NCI-H345 (cell line): ENCODE measurements at places on chromosomes 11 and 22.

DNA sequence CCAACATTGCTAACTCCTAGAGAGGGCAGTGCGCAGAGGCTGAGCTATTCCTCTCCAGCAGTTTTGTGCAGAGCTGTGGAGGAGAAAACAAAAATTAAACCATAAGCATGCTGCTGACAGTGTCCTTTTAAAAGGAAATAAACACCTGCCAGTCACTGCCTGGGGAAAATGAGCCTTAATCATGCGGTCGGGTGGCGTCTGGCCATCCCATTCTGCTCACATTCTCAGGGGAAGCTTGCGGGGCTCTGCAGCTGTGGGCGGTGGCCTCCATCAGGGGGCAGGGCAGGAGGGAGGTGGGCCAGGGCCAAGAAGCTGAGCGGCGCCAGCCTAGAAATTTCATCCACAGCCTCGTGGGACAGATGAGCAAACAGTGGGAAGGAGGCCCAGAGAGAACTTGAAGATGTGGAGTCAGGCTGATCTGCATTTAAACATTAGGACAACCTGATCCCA, 71.0 kb upstream of the TP53I11 start:
- DNase-seq, result no peak

DNA sequence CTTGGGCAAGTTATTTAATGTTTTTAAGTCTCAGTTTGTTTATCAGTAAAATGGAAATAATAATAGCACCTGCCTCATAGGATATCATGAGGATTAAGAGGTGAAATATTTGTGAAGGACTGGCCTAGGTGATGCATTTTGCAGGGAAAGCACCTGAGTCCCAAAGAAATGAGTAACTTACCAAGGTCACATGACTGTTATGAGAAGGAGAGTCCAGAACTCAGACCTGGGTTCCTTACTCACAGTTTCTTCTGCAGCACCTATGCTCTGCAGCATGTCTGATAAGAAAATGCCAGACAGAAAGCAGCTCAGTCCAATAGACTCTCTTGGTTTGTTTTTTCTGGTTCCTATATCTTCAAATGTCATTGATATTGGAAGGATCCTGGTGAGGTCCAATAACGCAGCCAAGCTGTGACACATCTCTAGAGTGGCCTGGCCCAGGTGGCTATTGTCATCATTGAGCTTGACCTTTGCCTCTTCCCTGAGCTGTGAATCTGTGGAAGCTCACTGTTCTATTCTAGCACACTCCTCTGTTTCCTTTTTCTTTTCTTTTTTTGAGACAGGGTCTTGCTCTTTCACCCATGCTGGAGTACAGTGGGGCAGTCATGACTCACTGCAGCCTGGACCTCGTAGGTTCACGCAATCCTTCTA, 174.7 kb upstream of the NAV2 start:
- no peak for DNase-seq

DNA sequence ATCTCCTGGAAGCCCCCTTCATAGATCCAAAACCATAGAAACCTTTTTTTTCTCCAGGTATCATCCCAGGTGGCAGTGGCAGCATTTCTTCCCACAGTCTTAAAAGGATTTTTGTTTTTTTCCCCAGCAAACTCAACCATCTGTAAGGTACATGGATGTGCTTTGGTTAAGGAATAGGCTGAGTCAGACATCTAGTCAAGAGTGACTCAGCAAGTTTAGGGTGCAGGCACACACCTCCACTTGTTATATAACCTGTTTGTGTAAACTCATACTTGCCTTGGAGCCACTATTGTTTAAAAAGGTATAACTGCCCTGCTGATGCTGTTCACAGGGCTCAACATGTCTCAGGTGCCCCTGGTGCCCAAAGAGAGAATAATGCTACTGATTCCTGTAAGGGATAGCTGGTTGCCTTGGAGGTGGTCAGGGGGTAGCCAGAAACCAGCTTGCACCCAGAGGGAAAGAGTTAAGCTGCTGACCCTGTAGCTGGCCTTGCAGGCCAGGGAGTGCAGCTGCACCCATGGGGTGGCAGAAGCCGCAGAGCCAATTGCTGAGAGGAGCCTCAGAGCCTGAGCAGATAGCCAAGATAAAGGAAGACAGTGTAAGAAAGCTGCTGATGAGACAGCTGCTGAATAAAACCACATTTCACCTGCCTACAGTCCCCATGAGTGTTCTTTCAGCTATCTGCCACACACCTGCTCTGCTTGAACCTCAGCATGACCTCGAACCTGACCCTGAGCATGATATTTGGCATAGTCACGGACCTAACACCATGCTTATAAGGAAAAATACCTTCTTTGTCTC, 1726.1 kb upstream of the RAG2 start:
- no peak for DNase-seq

- no peak for DNase-seq
These were observed 7.4 kb downstream of the CBX6 start for GRCh38 chr22:38864361-38865191.

DNA sequence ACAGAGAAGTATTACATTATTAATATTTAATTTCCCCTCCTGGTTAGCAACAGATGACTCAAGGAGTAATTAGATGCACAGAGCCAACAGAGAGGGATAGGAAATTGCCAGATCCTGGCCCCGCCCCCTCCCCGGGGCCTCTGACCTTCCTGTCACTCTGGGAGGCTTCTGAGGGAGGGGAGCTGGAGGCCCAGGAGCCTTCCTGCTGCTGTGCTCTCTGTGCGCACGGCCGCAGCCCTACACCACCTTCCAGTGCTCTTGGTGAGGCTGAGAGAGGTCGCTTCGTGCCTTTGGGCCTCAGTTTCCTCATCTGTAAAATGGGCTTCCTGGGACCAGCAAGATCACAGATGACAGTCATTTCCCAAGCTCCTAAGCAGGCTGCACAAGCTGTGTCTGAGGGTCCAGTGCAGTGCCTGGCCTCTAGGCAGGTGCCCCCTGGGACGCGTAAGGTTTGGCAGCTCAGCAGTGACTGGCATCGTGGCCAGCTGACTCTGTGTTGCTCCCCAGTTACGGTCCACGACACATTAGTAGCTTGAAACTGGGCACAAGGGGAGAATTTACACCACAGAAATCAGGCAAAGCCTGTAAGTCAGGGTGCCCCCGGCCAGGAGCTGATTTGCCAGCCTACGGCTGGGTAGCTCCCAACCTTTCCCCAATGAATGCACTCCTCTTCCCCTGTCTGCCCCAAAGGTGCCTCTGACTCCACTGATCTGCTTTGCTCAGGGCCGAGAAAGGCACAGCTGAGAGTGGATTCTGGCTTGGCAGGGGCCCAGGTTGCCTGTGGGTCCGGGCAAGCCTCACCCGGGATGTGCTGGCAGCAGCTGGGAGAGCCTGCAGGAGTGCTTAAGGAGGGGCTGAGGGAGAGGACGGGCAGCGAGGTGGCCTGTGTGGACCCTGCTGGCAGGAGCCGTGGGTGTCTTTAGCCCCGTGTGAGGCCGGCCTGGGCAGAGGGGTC, 2.3 kb downstream of the ADORA2A start:
- no peak for DNase-seq

DNA sequence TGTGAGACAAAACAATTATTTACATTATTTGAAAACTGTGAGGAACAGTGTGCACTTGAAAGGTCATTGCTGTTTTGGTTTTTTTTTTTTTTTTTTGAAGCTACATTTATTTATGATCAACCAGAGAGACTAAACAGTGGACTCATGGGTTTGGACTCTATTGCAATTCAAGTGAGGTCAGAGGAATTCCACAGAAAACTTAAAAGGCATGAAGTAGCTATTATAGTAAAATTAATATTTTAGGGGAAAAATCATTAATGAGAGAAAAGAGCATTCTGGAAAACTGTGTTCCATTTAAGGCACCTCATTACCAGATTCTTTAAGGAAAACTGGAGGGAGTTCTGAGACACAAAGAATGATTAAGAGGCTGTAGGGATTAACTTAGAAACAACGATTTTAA, 102.8 kb downstream of the WNT11 start:
- no peak for DNase-seq

- DNase-seq, result no peak
These were observed 39.8 kb upstream of the NNMT start for GRCh38 chr11:114256176-114256966.
